ENCODE measurements at places on chromosomes 4 and X.
A peak's percentile ranks its signal among the peaks of the same experiment; 100 is the strongest.

GRCh38 chrX:358651-359143 is 28.0 kb downstream of the PPP2R3B start:
- no peaks in the 10 kb centered on the region for H3K27me3 ChIP-seq
- H3K27ac ChIP-seq = no peak overlapping the region
- no peak for DNase-seq
- no peak overlapping the region for H3K4me3 ChIP-seq
- H3K4me1 ChIP-seq = no peaks in the 10 kb centered on the region

DNA sequence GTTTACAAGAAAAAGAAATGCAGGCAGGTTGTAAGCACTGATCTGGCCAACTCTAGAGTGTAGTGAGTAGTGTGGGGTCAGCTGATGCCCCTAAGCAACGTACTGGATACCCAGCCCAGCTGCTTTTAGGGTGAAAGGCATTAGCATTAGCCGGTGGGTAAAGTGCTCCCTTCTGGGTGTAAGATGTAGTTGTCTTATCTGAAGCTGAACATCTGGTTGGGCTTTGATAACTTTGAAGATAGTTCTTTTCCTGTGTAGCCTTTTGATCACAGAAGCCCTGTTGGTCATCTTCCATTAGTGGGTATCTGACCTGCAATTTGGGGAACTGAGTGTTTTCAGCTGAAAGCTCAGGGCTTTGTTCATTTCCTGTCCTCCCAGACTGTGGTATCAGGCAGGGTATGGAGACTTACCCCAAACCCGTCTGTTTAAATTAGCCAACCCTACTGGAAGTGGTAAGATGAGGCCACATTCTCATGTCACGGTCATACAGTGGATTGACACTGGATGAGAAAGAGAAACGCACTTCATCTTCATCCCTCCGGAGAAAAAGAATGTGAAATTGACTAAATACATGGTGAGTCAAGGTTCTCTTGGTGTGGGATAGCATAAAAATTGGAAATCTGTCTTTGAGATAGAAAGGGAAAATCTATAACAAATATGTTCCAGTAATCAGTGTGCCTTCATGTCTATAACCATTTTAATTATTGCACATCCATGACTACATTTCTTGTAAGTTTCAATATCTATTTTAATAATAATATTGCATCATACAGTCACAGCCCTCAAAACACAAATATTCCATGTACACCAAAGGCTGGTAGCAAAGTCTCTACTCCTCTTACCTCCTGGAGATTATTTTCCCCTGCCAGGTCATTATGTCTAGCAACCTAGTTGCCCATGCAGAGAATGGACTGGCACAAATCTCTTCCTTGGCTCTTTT is 8.7 kb downstream of the RHOH start:
- DNase-seq = no peak
- H3K36me3 ChIP-seq = no peaks in the 10 kb centered on the region
- H3K27me3 ChIP-seq = no peaks in the 10 kb centered on the region
- H3K4me1 ChIP-seq = no peaks in the 10 kb centered on the region
- no peak overlapping the region for H3K27ac ChIP-seq

GRCh38 chr4:1297456-1298325 is 8.0 kb downstream of the MAEA start:
- H3K27ac ChIP-seq = no peak overlapping the region
- DNase-seq = no peak
- no peaks in the 10 kb centered on the region for H3K27me3 ChIP-seq
- H3K4me3 ChIP-seq = no peak overlapping the region

DNA sequence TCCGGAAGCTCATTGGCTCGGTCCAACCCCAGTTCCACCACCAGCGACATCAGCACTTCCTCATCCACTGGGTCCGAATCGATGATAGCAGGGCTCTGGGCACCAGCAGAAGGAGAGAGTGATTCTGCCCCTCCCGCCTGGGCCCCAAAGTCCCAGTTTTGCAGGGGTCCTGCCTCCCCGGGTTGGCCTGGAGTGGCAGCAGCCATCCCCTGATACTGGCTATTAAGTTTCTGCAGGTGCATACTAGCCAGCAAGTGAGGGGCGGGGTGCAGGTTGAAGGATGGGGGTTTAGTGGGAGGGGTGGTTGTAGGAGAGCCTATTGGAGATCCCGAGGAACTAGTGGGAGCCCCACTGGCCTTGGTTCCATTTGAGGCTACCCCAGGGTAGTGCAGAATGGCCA is 3.9 kb downstream of the CITED1 start:
- no peaks in the 10 kb centered on the region for H3K27me3 ChIP-seq
- no peak overlapping the region for H3K4me3 ChIP-seq
- no peak overlapping the region for H3K27ac ChIP-seq
- no peak for DNase-seq

- H3K27ac ChIP-seq = peak overlapping the region; percentile 84
- peak overlapping the region; percentile 83 for H3K4me3 ChIP-seq
- no peaks in the 10 kb centered on the region for H3K36me3 ChIP-seq
- DNase-seq = no peak
Observed at GRCh38 chr4:168634276-168634802, 137.5 kb downstream of the PALLD start.

DNA sequence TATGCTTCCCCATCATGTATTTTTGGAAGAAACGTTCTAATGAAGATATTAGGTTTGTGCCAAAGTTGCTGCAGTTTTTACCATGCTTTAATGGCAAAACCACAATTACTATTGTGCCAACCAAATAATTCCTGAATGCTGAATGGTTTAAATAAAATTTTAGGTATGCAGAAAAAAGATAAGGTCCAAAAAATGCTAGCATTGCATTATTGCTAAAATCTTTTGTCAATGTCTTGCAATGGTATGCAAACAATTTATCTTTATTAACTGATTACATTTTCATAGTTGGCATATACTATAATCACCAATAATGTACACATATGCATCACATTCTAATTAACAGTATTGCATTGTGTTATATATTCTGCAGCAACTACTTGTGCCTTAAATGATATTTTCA is 1657.4 kb upstream of the IGFBP7 start:
- DNase-seq = no peak
- H3K4me3 ChIP-seq = no peak overlapping the region
- no peaks in the 10 kb centered on the region for H3K4me1 ChIP-seq
- no peaks in the 10 kb centered on the region for H3K36me3 ChIP-seq
- H3K27ac ChIP-seq = no peak overlapping the region

GRCh38 chr4:111960241-111960667 is 185.0 kb upstream of the FAM241A start:
- H3K4me1 ChIP-seq = no peaks in the 10 kb centered on the region
- no peak for DNase-seq
- H3K36me3 ChIP-seq = no peaks in the 10 kb centered on the region

DNA sequence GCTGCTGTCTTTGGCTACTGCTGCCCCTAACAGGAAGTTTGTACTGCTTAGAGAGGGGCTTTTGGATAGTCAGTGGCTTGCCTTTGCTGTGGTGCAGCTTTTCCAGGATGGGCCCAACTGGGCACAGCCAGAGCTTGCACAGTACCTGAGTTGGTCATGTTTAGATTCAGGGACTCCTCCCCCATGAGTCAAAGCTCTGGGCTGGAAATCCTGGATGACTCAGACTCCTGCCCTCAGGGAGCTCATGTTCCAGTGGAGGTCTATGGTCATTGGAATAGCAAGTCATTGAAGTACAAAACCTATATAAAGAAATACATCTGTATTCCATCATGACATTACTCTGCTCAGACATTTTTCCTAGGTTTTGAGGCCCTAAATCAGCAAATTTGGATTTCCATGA is 66.7 kb upstream of the PJA1 start:
- H3K36me3 ChIP-seq = no peaks in the 10 kb centered on the region
- no peaks in the 10 kb centered on the region for H3K4me1 ChIP-seq
- H3K4me3 ChIP-seq = no peak overlapping the region
- no peaks in the 10 kb centered on the region for H3K27me3 ChIP-seq
- DNase-seq = no peak
- H3K27ac ChIP-seq = no peak overlapping the region

- no peak overlapping the region for H3K4me3 ChIP-seq
- H3K4me1 ChIP-seq = peaks cover 24% of the 10 kb centered on the region
- no peak for DNase-seq
- H3K27me3 ChIP-seq = no peaks in the 10 kb centered on the region
Observed at GRCh38 chr4:924107-925096, 7.7 kb downstream of the GAK start.

GRCh38 chr4:100367451-100367850 is 150.4 kb downstream of the EMCN start:
- no peaks in the 10 kb centered on the region for H3K36me3 ChIP-seq
- DNase-seq = no peak
- no peaks in the 10 kb centered on the region for H3K27me3 ChIP-seq
- peaks cover 13% of the 10 kb centered on the region for H3K4me1 ChIP-seq

GRCh38 chr4:101160792-101161592 is 186.3 kb downstream of the PPP3CA start:
- no peaks in the 10 kb centered on the region for H3K36me3 ChIP-seq
- no peaks in the 10 kb centered on the region for H3K27me3 ChIP-seq
- DNase-seq = no peak
- H3K4me3 ChIP-seq = no peak overlapping the region

DNA sequence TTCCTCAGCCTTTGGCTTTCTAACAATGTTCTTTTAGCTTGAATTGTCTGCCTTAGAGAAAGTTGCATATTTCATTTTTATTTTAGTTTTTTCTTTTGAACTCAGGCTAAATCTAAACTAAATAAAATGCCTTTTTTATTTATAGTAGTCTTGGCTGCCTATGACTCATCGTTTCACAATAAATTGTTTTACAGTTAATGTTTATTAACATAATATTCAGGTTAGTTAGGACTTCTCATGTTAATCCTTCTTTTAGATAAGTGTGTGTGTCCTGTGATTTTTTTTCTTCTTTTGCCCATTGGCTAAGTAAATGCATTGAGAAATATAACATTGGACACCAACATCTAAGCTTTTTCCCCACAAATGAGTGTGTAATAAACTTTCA is 1.6 kb downstream of the RP2 start:
- H3K4me1 ChIP-seq = peaks cover 29% of the 10 kb centered on the region
- no peaks in the 10 kb centered on the region for H3K27me3 ChIP-seq
- H3K4me3 ChIP-seq = peak overlapping the region; percentile 92
- DNase-seq = no peak
- H3K36me3 ChIP-seq = no peaks in the 10 kb centered on the region

DNA sequence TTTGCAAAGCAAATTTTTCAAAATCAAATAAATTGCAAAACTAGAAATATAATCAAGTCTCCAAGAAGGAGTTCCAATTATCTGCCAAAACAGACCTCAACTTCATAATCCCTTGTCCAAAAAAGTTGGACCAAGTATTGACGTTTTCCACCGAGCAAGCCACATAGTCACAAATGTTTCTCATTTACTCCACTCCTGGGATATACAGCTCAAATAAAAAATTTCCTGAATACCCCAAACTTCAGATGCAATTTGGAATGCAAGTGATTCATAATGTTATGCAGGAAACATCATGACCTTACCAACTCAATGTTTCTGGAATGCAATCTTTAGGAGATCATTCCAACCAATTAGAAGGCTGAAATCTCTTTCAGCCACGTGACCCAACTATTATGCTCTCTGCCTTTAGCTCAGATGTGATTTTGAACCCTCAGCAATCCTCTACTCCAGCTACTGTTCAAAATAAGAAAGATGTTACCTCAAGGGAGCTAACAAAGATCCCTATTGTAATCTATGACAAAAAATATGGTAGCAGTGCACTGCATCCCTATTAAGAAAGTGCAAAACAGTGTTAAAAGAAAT is 72.4 kb downstream of the PRDM5 start:
- no peak overlapping the region for H3K27ac ChIP-seq
- H3K4me3 ChIP-seq = no peak overlapping the region
- DNase-seq = no peak
- no peaks in the 10 kb centered on the region for H3K27me3 ChIP-seq

DNA sequence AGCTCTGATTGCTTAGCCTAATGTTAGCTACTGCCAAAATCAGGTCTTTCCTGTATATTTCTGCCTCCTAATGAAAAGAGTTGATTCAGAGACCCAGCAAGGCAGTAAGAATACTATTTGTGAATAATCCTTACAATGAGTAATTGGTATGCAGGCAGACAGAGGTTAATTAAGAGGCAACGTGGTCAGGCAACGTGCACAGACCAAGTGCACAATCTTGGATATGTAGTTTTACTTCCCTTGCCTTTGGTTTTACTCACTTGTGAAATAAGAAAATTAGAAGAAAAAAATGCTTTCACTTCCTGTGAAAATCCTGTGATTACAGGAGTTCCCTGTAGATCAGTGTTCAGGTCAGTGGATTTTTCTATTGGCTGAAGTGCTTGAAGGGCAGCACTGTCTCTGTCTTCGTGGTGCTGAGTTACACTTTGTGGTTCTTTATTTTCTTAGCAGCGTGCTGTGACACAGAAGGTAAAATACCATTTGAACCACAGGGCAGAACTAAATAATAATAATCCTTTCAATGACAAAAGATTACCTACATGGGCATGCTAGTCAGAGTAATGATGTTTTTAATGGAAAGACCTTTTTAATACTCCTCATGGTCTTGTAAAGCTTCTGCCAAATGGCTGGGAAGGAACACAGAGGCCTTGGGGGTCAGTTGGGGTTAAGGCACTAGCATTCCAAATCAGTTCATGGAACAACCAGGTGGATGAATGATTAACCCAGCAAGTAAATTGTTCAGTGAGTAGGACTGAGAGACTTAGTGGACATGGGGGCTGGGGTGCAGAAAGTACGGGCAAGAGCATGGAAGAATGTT is 430.9 kb downstream of the MAPK10 start:
- peaks cover 44% of the 10 kb centered on the region for H3K4me1 ChIP-seq
- no peaks in the 10 kb centered on the region for H3K27me3 ChIP-seq
- no peak overlapping the region for H3K27ac ChIP-seq
- H3K4me3 ChIP-seq = no peak overlapping the region
- no peaks in the 10 kb centered on the region for H3K36me3 ChIP-seq
- no peak for DNase-seq

DNA sequence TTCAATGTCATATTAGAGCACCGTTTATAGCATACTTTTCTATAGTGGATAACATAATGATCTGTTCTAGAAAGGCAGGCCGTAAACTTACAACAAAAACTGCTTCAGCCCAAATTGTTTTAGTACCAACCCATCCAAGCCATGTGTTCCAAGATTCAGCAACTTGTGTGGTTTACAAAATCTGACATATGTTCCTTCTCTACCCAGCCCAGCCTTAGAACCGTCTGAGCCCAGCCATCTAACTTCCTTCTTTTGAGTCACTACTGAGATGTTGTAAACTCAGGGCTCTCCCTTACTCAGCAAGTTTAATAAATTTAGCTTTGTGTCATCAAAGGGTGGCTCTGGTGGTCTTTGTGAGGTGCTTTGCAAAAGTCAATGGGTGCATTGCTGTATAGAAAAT is 32.4 kb upstream of the REPS2 start:
- H3K36me3 ChIP-seq = no peaks in the 10 kb centered on the region
- H3K4me1 ChIP-seq = no peaks in the 10 kb centered on the region
- H3K4me3 ChIP-seq = no peak overlapping the region
- H3K27ac ChIP-seq = no peak overlapping the region
- H3K27me3 ChIP-seq = no peaks in the 10 kb centered on the region
- no peak for DNase-seq

DNA sequence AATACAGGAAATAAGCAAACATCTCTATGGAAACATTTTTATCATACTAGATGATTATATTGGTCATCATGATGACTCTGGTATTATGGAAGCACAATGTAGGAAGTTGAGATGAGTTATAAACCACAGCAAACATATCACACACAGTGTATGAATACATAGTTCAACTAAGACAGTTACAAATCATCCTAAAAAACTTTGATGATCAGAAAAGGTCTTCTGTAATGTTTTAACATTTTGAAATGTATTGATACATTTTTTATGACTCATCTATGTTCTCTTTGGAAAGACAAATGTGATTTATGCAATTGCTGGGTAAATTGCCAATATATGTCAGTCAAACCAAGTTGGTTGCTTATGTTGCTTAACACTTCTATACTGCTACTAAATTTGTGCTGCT is 4.8 kb downstream of the CXCL3 start:
- DNase-seq = no peak
- no peaks in the 10 kb centered on the region for H3K36me3 ChIP-seq
- H3K4me3 ChIP-seq = no peak overlapping the region
- H3K27ac ChIP-seq = no peak overlapping the region

All from thoracic aorta (tissue), 2 donors.